ENCODE measurements at places on chromosomes 3 and 15.

GRCh38 chr3:42531470-42531869 lies 29.0 kb downstream of the VIPR1 start:
- no peak for DNase-seq

GRCh38 chr3:159916052-159916451 lies 72.6 kb upstream of the IL12A start:
- DNase-seq = no peak

- no peak for DNase-seq
Observed at GRCh38 chr3:128610451-128611070, 40.1 kb downstream of the RPN1 start.

- DNase-seq = no peak
Observed at GRCh38 chr3:43882976-43883680, 192.4 kb downstream of the ABHD5 start.

- no peak for DNase-seq
Observed at GRCh38 chr15:99230867-99231266, 18.5 kb downstream of the TTC23 start.

- no peak for DNase-seq
Observed at GRCh38 chr3:41608347-41608746, 353.6 kb downstream of the ULK4 start.

- no peak for DNase-seq
Observed at GRCh38 chr3:27688053-27688452, 34.1 kb downstream of the EOMES start.

All from central memory CD8-positive, alpha-beta T cell (primary cell).